OCI-M1 (cell line): ENCODE measurements at places on chromosomes 16 and 17.

DNA sequence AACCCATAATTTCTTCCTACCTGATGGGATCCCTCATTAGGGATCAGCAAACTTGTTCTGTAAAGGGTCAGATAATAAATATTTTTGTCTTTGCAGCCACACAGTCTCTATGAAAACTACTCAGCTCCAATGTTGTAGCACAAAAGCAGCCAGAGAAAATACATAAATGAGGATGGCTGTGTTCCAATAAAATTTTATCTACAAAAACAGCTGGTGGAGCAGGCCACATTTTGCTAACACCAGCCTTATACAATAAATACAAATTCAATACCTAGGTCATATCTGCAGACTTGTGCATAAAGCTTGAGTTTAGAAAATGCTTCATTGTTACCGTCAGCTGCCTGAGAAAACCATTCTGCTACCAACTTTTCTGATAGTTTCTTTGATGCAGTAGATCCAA is 38.4 kb upstream of the INTS2 start:
- DNase-seq, result peak; percentile 78

DNA sequence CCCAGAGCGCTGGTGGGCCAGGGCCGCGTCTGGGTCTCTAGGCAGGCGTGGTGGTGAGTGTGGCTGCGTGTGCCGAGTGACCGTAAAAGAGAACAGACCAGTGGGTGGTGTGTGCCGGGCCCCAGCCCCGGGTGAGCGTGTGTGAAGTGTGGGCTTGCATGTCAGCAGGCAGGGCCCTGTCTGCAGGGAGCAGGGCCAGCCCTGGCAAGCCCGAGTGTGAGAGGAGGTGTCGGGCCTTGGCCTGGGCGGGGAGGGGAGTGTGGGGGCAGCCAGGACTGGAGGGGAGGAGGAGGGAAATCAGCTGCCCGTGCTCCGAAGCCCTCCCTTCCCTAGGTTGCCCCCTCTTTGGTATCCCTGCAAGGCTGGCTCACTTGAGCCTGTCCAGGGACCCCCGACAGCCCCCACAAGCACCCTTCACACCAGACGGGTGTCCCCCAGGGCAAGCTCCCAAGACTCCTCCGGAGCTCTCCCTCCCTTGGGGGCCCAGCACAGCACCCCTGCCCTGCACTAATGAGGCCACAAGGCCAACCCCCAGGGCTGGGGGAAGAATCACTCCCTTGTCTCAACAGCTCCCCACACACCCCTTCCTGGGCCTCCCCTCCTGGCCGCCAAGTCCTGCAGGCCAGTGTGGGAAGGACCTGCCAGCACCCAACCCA is 1.9 kb downstream of the USH1G start:
- DNase-seq, result no peak

GRCh38 chr17:50598487-50598886 is 36.2 kb upstream of the ABCC3 start:
- no peak for DNase-seq

DNA sequence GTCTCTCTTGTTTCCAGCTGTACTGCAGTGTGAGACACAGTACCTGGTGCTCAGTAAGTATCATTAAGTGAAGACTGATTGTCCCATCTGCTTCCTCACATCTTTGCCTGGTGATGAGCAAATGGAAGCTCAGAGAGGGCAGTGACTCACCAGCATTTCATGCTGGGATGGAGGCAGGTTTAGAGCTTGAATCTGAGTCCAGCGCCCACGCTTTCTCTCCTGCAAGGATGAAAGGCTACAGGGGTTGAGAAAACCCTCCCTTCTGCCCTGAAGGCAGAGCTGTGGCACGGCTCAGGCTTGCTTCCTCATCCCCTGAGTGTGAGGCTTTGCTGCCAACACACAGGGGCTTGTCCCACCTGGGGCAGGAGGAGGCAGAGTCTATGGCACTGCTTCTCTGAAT is 1.5 kb upstream of the RNF112 start:
- DNase-seq, result no peak

- DNase-seq, result no peak
These were observed 822.5 kb downstream of the KCNJ18 start for GRCh38 chr17:22514767-22515320.

DNA sequence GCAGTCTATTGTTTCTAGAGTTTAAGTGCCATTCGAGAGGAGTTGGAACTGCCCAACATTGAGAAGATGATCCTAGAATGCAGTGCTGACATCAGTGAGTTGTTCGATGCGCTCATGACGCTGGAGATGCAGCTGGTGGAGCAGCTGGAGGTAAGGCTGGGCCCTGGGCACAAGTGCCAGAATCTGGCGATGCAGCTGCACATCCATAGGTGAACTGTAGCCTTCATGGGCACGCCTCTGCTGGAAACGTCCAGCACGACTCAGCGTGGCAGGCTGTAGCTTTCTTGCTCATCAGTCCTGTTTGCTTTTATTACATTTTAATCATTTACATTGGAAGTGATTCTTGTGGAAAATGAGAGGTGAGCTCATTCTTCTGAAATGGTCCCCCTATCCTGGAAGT is 31.7 kb downstream of the DRC3 start:
- no peak for DNase-seq

- no peak for DNase-seq
These were observed 55.4 kb downstream of the COPRS start for GRCh38 chr17:31803494-31804213.

DNA sequence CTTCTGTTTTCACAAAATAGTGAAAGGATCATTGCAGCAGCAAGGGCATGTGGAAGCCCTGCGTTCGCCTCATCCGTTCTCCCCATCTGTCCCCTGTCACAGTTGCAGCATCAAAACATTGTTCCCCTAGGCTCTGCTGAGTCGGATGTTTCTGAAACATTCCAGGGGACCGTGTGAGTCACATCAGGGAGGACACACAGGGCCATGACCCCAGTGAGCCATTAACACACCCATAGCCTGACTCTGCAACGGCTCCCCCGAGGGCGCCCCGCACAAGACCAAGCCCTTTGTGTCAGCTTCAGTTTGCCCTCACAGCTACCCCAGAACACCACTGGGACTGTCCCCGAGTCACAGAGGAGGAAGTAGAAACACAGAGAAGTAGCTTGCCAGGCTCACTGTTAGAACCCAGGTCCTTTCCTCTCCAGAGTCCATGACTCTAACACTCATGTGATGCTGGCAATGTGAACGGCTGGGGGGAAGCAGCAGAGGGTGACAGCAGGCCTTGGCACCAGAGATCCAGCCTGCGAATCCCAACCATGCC is 63.3 kb upstream of the HSBP1 start:
- no peak for DNase-seq

DNA sequence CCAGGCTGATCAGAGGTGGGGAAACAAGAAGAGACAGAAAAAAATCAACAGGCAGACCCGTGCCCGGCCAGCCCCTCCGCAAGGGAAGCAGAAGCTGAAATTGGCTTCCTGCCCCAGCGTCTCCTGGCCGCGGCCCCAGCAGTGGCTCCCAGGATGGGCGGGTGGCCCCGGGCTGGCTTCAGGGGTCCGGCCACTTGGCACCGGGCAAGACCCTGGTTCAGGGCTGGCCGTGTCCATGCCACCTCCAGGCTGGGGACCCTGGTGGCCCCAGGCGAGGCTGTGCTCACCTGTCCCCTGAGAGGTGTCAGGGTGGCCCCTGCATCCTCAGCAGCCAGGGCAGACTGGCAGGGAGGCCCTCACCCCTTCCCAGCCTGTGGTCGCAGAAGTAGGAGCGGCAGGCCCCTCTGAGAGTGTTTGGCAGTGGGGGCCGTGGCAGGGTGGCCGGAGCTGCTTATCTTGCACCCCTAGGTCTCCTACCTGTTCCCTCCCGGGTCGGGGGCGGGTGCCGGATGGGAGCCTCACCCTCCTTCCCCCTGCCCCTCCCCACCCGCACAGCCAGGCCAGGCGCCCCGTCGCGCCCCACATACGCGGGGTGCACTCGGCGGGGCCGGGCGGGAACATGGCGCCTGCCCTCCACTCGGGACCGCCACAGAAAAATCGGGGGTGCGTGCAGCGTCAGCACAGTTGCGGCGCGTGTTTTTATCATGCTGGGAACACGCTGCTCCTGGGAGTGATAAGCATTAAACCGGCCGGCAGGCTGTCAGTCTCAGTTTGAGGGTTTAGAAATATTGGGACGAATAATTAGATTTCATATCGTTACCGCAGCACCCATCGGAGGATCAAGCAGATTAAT is 46.7 kb upstream of the ZC3H18 start:
- DNase-seq, result no peak

DNA sequence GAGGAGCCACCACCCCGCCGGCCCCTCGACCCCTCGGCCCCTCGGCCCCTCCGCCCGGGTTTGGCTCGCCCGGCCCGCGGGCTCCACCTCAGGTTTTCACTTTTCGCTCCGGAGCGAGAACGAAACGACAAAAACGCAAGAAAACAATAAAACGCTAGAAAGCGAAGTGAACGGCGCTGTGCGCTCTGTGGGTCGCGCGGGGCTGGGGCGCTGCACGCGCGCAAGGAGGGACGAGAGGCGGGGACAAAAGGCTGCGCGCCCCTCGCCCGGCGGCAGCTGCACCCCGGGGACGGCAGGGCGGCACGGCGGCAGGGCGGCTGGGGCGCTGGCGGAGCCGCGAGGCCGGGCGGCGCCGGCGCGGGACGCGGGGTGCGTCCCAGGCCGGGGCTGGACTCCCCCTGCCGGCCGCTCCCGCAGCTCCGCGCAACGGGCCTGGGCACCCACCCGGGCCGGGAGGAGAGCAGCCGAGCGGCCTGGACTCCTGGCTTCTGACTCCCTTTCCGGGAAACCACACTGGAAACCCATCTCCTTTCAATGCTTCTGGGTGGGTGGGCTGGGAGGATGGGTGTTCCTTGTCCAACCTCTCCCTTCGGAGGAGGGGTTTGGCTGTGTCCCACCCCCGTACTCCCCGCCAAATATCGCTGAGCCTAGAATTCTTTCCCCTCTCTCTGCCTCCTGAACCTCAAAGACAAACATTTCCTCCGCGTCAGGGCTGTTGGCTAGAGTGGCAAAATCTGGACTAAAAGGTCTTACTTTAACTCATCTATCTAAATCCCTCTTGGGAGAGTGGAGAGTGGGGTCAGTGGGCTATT is 9.9 kb downstream of the TBX2 start:
- peak; percentile 76 for DNase-seq

- no peak for DNase-seq
These were observed 197.1 kb downstream of the HS3ST4 start for GRCh38 chr16:25888868-25889267.

- no peak for DNase-seq
These were observed 6.9 kb downstream of the KAT7 start for GRCh38 chr17:49795372-49795771.

GRCh38 chr16:685967-686366 is 1.8 kb upstream of the JMJD8 start:
- peak; percentile 20 for DNase-seq

- DNase-seq, result no peak
These were observed 4.1 kb upstream of the SLC13A2 start for GRCh38 chr17:28469376-28469775.

DNA sequence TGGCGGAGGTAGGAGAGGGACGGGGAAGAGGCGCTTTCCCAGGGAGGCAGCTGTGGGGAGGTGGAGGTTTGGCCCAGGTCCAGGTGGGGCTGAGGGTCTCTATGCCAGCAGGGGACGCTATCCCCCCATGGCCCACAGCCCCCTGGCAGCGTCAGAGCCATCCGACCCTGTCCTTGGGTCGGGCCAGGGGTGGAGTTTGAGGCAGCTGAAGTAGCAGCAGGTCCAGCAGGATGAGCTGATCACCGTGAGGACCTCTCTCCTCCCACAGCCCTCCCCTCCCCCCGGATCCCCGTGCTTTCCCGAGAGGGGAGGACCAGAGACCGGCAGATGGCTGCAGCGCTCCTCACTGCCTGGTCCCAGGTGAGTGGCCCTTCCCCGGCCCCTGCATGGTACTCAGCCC is 3.2 kb downstream of the ZNF205 start:
- DNase-seq, result no peak

GRCh38 chr17:10318535-10318934 is 54.3 kb downstream of the MYH13 start:
- no peak for DNase-seq

DNA sequence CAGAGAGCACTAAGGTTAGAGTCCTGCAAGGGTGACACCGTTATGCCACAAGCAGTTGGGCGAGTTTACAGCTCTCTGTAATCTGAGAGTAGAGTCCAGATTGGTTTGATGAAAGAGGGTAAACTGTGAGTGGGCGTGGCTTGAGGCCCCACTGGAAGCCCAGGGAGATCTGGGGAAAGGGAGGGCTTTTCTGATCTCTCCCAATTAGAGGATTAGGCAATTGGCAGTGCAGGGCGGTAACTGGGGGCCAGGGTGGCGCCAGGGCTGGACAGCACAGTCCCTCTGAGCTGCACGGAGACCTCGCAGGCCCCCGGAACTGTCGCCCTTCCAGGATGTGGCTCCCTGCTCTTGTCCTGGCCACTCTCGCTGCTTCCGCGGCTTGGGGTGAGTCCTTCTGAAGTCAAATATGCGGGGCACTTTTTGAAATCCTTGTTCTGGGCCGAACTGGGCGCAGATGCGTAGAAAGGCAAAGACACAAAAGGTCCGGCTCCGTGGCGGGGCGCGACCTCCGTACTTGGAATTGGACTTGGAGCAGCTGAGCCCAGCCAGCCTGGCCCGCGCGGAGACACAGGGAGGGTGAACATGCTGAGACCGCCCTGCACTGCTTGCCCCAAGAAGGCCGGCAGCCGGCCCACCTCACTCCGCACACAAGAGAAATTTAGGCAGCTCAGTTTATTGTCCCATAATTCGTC is 72.4 kb downstream of the CES1 start:
- DNase-seq, result no peak

DNA sequence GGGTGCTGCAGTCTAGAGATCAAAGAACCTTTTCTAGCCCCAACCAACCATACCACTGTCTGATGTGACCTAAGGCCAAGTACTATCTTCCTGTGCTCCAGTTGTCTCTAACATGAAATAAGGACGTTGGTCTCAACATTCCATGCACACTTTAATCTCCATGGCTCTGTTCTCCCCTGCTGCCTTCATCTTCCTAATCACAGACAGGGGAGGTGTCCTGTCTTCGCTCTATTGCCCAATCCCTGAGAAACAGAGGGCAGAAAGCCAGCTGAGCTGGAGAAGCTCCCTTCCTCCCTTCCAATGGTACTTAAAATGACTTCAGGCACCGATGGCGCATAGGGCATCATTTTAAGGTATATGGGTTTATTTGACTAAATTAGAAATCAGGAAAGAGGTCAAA is 148.9 kb upstream of the GNAO1 start:
- DNase-seq, result no peak

- peak; percentile 19 for DNase-seq
These were observed 32.4 kb downstream of the PRKCB start for GRCh38 chr16:23868136-23868535.

- DNase-seq, result no peak
These were observed 1.8 kb upstream of the HELZ start for GRCh38 chr17:67246653-67247415.

DNA sequence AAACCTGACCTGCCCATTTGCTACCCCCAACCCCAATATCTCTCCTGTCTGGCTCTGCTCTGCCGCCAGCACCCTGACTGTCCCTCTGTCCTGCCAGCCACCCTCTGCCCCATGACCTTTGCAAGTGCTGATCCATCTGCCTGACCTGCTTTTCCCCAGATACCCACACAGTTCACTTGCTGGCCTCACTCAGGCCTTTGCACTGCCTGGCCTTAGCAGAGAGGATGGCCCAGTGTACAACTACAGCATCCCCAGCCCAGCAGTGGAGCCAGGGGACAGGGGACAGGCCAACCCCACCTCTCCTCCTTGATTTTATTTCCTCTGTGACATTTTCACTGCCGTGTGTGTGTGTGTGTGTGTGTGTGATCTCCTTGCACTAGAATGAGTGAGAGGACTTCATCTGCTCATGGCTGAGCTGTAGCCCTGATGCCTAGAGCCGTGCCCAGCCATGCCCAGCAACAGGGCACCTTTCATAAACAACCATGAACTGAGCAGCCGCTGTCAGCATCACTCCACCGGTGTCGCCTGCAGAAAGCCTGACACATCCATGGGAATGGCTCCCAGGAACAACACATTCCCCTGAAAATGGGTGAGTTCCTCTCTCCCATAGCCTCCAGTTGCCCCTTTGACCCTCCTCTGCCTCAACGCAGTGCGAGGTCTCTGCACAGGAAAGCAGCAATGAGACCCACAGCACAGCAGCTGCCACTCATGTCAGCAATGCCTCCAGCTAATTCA is 36.0 kb upstream of the RBFOX3 start:
- DNase-seq, result no peak
